GF-D8 (cell line): ENCODE measurements at places on chromosomes 6 and 20.
A peak's percentile ranks its signal among the peaks of the same experiment; 100 is the strongest.

GRCh38 chr6:81981812-81982211 lies 229.3 kb upstream of the TENT5A start:
- DNase-seq, result no peak

DNA sequence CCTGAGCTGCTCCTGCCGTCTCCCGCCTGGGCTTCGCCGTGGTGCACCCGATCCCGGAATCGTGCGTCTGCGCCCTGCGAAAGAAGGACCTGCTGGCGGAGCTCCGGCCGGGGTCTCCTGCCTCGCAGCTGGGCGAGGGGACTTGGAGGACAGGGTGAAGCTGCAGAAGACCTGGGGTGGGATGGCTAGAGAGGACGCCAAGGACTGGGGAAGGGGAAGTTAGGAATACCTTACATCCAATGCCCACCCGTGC lies 150.2 kb downstream of the PRL start:
- no peak for DNase-seq

DNA sequence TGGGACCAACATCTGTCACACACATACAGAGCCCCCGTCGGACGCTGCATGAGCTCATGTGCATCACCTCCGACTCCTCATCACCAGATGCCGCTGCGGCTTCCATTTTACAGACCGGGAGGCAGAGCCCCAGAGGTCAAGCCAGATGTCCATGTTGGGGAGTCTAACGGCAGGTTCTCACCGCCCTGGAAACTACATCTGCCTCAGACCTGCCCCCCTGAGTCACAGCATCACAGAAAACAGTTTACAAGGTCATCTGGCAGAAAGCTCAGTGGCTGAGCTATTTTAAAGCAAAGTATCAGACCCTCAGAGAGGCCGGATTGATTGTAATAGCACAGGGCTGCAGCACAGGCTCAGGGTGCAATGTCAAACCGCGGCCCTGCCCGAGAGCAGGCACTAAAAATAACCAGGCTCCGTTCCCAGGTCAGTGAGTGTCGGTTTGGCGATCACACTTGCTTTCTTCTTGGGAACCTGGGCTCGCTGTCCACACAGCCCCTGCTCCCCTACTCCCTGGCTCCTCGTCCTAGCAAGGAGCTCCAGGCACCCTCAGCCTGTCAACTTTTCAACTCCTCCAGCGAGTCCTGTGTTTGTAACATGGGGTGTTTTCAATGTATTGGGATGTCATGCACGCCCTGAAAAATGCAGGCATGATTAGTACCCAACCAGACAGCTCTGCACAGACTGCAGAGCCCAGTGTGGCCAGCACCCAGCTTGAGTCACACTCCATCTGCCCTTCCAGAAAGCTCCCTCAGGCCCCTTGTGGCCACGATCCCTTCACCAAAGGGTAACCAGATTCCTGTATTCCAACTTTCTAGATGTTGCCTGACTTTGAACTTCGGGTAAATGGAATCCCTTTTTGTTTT lies 264.5 kb downstream of the CDH4 start:
- DNase-seq, result no peak

- DNase-seq, result no peak
These were observed 72.0 kb downstream of the PREP start for GRCh38 chr6:105330913-105331312.

- no peak for DNase-seq
These were observed 372.6 kb downstream of the UTRN start for GRCh38 chr6:144657691-144658090.

DNA sequence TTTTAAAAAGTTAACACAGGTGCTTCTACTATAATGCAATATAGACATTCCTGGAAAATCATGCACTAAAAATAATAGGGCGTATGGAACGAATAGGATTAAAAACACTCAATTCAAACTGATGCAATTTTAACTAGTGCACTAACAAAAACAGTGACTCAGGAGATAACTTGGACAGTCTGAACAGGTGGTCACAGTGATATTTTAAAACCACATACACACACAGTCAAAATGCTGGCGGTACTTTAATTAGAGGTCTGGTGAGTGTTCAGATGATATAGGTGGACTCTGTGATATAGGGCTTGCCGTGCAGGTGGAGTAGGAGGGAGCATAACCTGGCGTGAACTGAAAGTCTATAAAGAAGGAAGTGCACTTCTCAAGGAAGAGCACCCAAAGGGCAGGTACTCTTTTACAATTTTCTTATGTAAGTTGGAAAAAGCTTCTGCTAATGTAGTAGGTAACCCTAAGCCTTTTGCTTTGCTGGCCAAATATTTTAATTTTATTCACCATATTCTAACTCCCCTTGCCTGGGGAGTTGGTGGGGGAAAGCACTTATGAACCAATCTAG lies 41.9 kb upstream of the PLN start:
- DNase-seq, result no peak

- DNase-seq, result no peak
These were observed 349.3 kb downstream of the FARS2 start for GRCh38 chr6:5610640-5611039.

- DNase-seq, result no peak
These were observed 21.3 kb downstream of the RBM38 start for GRCh38 chr20:57412347-57413029.

DNA sequence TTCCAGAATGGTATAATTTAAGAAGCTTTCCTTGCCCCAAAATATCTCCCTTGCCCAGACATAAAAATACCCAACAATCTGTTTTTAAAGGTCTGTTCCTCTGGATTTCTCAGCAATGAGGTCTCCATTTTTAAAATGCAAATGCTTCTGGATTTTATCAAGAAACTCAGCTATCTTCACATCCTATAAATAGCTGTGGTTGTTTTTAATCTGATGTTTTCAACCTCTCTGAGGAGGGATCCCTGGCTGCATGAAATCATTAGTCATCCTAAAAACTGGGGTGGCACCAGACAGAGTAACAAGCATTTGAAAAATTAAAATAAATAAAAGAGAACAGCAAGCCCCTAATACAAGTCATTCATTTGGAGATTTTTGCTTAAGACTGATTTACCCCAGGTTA lies 168.5 kb upstream of the ID4 start:
- DNase-seq, result no peak

DNA sequence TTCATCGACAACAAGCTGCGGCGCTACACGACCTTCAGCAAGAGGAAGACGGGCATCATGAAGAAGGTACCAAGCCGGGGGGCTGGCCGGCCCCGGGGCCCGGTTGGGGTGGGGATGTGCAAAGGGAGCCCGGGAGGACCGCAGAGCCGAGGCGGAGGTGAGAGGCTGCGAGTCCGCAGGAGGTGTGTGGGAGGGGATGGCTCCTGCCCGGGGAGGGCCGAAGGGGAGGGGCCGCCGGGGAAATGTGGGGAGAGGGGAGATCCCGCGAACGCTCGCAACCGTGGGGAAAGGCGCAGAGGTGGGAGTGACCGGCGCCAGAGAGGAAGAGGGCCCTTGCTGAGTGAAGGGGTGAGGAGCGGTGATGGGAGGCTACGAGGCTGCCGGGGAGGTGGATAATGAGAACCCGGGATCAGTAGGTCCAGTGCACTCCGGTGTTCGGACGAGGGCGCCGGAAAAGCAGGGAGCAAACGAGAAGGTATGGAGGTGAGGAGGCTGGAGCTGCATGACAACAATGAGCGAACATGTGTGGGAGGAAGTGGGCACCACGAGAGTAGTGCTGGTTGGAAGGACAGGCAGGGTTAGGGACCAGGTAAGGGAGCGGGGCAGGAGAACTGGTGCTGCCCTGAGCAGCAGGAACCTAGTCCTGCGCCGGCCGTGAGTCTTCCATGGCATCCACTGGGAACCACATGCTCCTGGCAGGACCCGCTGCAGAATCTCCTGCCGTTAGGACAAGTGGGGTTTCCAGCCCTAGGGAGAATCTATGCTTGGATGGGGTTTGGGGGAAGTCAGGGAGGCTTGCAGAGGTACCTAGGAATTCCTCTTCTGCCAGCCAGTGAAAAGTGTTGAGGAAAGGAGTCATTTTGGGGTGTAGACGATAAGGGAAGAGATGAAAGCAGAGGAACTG lies 1.3 kb downstream of the SRF start:
- DNase-seq, result no peak

- no peak for DNase-seq
These were observed 164.5 kb downstream of the CDK19 start for GRCh38 chr6:110650755-110651154.

DNA sequence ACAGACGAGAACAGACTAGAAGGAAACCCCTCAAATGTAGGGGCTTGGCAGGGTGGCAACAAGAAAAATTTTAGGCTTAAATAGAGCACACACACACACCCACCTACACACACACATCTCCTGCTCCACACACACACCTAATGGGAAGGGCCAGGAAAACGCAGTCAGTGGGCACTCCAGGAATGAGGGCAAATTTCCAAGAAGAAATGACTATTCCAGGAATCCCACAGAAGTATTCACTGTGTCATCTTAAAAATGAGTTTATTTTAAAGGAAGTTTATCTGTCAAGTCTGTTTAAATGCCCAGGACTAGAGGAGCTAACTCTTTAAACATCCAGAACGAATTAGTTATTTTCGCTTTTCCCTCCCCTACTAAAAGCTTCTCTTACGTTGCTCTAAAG lies 13.0 kb downstream of the ALDH8A1 start:
- no peak for DNase-seq

- DNase-seq, result no peak
These were observed 15.2 kb downstream of the DNAH8 start for GRCh38 chr6:38730140-38730862.

DNA sequence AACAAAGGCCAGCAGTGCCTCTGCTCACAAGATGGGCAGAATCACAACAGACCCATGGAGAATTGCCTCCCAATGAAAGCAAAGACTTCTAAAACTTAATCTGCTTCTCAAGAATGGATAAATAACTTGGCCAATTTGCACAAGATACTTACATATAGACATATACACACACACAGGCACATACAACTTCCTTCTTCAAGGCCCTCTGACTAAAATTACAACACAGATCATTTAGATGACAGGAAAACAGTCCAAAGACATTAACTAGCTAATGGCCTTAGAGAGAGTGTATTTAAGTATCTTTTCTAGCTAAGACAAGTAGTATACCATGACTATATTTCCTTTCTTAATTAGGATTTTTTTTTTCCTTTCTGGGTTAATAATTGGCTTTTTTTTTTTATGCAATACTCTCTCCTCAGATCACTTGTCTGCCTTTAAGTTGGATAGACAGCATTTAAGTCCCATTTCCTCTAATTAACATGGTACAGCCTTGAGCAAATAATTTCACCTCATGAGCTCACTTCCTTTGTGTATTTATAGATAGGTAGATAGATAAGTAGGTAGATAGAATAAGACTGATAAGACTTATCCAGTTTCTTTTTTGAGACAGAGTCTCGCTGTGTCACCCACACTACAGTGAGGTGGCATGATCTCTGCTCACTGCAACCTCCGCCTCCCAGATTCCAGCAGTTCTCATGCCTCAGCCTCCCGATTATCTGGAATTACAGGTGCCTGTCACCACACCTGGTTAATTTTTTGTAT lies 70.0 kb downstream of the NRSN1 start:
- DNase-seq, result no peak

GRCh38 chr6:35034411-35035191 lies 106.5 kb downstream of the TCP11 start:
- DNase-seq, result peak; percentile 17

DNA sequence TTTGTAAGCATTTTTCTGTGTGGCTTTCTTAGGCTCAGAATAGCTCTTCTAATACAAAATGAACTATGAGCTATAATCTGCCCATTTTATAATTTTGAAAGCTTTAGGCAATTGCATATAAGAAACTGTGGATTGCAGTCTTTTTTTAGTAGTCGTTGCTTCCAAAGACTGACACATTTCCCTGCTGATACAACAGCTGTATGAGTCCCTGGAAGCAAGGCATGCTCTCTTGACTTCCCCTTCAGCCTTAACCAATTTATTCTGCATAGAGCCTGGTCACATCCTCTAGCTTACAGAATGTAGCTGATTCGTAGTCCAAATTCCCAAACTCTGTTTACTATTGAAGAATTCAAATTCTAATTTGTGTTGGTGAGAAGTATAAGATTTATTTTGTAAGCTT lies 155.3 kb upstream of the EYA4 start:
- no peak for DNase-seq

GRCh38 chr6:6840831-6841291 lies 252.3 kb downstream of the LY86 start:
- DNase-seq, result peak; percentile 63

DNA sequence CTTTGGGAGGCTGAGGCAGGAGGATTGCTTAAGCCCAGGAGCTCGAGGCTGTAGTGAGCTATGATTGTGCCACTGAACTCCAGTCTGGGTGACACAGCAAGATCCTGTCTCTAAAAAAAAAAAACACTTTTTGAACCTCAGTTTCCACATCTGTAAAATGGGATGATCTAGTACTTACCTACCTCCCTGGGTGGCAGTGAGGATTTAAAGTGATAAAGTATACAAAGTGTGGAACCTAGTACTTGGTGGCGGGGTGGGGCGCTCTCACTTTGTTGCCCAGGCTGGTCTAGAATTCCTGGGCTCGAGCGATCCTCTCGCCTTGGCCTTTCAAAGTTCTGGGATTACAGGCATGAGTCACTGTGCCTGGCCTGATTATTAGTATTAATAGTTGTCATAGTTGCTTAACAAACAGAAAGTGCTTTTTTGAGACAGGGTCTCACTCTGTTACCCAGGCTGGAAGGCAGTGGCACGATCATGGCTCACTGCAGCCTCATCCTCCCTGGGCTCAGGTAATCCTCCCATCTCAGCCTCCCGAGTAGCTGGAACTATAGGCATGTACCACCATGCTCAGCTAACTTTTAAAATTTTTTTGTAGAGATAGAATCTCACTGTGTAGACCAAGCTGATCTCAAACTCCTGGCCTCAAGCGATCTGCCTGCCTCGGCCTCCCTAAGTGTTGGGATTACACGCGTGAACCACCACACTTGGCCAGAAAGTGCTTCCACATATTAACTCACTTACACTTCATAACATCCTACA lies 7.0 kb upstream of the PLTP start:
- DNase-seq, result no peak

- DNase-seq, result no peak
These were observed 63.7 kb downstream of the PHACTR3 start for GRCh38 chr20:59667981-59668515.

GRCh38 chr6:151891524-151891923 lies 84.0 kb downstream of the ESR1 start:
- DNase-seq, result no peak

DNA sequence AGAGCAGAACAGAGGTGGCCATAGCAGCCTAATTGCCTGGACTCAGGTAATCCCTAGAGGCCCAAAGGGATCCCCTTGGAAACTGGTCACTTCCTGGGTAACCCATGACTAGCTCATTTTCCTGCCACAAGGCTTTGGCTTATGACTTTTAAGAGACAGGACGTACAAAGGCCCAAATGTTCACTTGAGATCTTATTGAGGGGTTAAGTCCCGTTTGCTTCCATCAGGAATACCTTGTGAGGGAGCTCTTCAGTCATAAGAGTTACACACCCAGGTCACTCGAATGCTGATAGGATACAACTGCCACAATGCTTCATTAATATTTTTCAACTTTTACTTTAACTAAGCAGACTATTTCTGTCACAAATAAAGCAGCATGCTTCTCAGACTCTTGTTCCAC lies 51.7 kb downstream of the TMEM170B start:
- DNase-seq, result no peak

- no peak for DNase-seq
These were observed 274.1 kb upstream of the ARID1B start for GRCh38 chr6:156502969-156503504.

DNA sequence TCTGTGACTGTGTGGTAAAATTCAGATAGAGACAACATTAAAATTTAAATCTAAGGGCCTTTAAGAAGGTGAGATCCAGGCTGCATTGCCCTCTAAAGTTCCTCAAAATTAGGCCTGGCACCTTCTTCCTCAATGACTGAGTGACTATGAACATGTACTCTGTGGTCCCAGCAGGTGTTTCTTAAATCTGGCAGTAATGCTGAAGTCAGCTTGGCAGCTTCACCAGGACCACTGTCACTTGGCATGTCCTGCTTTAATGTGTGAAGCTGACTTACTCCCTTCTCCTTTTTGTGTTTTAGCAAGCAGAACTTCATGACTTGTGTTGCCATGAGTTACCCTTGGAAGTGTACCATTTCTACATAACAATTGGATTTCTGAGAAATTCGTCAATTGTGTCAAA lies 141.7 kb downstream of the NKAIN2 start:
- no peak for DNase-seq
